Mesothelial cell of epicardium (in vitro differentiated cells): ENCODE measurements at places on chromosomes 13 and 19.

DNA sequence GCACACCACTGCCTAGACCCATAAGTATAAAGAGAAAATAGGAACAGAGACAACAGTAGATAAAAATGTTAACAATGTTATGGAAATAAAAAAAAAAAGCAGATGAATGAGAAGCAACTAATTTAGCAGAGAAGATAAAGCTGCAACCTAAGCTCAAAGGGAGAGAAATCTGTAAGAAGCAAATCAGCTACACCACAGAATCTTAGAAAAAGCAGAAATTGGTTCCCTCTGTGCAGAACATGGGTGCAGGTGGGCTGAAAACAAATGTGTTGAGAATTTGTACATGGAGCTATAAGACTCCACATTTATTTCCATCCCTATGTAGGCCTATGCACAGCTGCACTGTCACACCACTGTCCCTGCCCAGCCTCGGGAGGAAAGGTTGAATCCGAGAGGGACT, 44.8 kb upstream of the KATNAL1 start:
- no peak for DNase-seq
- no peak overlapping the region for H3K27ac ChIP-seq

- H3K36me3 ChIP-seq, result peaks cover 2% of the 10 kb centered on the region
- DNase-seq, result no peak
- peaks cover 12% of the 10 kb centered on the region for H3K4me1 ChIP-seq
- no peak overlapping the region for H3K4me3 ChIP-seq
- no peaks in the 10 kb centered on the region for H3K27me3 ChIP-seq
Observed at GRCh38 chr13:40550130-40550529, 116.3 kb downstream of the FOXO1 start.

DNA sequence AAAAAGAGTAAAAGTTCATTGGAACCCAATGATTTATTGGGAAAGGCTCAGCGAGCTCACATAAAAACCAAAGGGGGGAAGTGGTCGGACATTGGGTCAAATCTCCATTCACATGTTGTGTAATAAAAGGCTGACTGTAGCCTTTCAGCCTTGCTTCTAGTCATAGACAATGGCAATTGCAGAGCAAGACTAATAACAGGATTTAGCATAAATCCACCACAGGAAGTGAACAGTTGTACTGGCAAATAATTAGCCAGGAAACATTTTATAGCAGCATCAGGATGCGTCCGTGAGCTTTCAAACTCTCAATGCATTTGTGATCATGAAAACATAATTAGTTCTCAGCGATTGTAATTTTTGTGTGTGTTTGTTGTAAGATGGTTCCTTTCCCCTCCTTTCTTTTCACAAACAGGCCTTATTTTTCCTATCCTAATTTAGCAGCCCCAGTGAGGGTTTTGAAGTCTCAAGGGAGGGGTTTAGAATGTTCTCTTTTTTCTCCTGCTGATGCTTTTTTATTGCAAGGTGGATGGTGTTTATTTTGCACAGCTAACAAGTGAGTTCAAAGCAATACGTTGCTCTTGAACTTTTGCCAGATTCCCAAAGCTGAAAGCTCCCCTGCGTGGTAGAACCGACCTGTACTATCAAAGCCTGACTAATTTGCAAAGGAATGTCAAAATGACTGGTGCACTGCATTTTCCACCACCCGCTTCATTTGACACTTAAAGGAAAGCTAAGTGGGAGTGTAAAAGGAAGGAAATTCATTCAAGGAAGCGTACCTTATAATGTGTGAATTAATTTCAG, 105.6 kb downstream of the SPRY2 start:
- peaks cover 2% of the 10 kb centered on the region for H3K36me3 ChIP-seq
- no peak for DNase-seq
- peaks cover 25% of the 10 kb centered on the region for H3K4me1 ChIP-seq

- no peak overlapping the region for H3K27ac ChIP-seq
- H3K4me3 ChIP-seq, result no peak overlapping the region
- no peaks in the 10 kb centered on the region for H3K36me3 ChIP-seq
- H3K27me3 ChIP-seq, result no peaks in the 10 kb centered on the region
- no peak for DNase-seq
- no peaks in the 10 kb centered on the region for H3K4me1 ChIP-seq
Observed at GRCh38 chr13:86155756-86156155, 356.5 kb upstream of the SLITRK6 start.

DNA sequence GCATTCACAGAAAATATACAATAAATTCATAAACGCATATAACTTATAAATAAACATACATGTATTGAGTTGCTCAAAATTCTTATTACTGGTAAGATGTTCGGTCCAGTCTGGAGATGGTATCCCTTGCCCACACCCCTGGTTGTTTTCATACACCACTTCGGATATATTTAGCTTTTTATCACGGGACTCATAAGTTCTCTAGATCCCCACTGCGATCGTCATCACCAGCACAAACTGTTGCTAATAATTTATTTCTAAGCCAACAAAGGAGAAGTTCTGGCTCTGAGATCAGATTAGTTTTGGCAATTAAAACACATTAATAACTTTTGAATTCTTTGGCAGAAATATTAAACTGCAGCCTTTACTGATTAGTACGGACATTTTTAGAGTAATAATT, 23.0 kb upstream of the SGCG start:
- H3K4me3 ChIP-seq, result no peak overlapping the region
- H3K36me3 ChIP-seq, result no peaks in the 10 kb centered on the region
- H3K27me3 ChIP-seq, result no peaks in the 10 kb centered on the region

DNA sequence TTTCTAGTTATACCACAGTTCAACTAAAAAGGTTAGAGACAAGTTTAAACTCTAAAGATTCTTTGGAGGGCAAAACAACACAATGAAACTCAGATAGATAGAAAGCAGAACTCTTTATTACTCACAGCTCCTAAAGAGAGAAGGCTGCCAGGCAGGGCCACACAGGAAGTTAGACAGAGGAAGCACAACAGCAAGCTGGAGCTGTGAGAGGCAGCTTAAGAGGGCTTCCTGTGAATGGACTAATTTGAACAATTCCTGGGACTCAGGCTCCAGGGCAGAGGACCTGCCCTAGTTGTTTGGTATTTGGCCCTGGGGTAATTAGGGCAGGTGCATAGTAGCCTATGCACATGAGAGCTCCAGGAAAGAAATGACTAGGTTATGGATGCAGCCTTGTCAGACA, 803.6 kb downstream of the DIAPH3 start:
- no peak overlapping the region for H3K27ac ChIP-seq
- peaks cover 31% of the 10 kb centered on the region for H3K4me1 ChIP-seq
- no peak for DNase-seq
- H3K36me3 ChIP-seq, result no peaks in the 10 kb centered on the region
- H3K27me3 ChIP-seq, result no peaks in the 10 kb centered on the region

DNA sequence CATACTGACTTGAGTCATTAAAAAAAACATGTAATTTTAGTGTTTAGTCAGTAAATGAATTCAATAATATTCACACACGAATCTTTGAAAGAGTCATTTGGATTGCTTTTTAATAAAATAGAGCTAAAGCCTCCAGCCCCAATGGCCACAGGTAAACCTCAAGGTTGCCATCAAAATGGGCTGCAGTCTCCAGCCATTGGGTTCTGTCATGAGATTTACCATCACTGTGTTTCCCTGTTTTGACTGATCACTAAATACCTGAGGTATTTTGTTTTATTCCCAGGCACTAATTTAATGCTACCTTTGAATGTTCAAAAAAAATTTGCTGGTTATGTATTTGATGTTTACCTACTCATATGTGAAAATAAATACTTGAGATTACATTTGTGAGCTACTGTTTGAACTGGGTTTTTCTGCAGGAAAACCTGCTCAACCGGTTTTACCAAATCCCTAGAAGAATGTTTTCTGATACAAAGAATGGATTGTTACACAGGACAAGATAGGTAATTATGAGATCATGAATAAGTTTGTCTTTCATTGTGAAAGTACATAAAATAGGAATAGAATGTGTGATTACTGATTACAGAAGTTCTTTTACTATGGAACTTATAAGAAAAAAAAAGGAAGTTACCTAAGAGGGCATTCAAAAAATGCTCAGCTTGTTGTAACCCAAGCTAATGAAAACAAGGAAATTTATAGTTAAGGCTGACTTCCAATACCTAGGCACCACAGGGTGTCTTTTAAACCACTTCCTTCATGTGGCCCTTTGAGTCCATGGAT, 391.3 kb downstream of the EFNB2 start:
- peak overlapping the region; percentile 80 for H3K27ac ChIP-seq
- no peaks in the 10 kb centered on the region for H3K27me3 ChIP-seq
- no peaks in the 10 kb centered on the region for H3K36me3 ChIP-seq
- DNase-seq, result no peak
- no peak overlapping the region for H3K4me3 ChIP-seq

GRCh38 chr13:99975626-99976025, 4.1 kb upstream of the ZIC5 start:
- no peak for DNase-seq
- H3K27me3 ChIP-seq, result peaks cover 90% of the 10 kb centered on the region
- H3K27ac ChIP-seq, result no peak overlapping the region
- no peaks in the 10 kb centered on the region for H3K4me1 ChIP-seq
- H3K36me3 ChIP-seq, result no peaks in the 10 kb centered on the region

DNA sequence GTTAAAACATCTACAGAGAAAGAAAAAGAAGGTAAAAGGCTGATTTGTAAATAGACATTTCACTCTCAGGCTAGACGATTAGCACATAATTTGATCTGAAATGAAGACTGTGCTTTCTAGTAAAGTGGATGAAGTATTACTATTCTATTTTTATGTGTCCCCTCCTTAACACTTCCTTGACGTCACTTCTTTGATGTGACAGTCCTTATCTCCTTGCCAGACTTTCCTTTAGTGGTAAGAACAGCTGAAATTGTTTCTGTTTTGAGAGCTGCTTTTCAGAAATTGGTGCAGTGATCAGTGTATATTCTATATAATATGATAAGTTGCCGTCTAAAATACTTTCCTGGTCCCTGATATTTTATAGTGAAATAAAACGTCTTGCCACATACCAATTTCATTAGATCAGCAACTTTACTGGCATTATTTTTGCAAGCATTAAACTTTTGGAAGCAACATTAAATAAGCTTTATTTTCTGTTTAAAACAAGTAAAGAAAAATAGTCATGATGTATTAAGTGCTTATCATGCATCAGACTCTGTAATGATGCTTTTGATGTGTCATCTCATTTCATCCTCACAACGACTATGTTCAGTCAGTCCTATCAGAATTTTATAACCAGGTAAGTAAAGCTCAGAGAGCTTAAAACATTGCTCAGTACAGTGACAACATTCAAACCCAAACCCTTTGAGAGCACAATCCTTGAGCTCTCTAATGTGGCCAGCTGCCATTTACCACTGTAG, 210.3 kb upstream of the PCDH9 start:
- H3K27ac ChIP-seq, result no peak overlapping the region
- peaks cover 30% of the 10 kb centered on the region for H3K4me1 ChIP-seq
- no peak for DNase-seq
- no peak overlapping the region for H3K4me3 ChIP-seq

- H3K4me1 ChIP-seq, result peaks cover 3% of the 10 kb centered on the region
- H3K27me3 ChIP-seq, result no peaks in the 10 kb centered on the region
- H3K27ac ChIP-seq, result no peak overlapping the region
- H3K36me3 ChIP-seq, result no peaks in the 10 kb centered on the region
- DNase-seq, result no peak
Observed at GRCh38 chr13:27177852-27178251, 6.2 kb upstream of the USP12 start.

DNA sequence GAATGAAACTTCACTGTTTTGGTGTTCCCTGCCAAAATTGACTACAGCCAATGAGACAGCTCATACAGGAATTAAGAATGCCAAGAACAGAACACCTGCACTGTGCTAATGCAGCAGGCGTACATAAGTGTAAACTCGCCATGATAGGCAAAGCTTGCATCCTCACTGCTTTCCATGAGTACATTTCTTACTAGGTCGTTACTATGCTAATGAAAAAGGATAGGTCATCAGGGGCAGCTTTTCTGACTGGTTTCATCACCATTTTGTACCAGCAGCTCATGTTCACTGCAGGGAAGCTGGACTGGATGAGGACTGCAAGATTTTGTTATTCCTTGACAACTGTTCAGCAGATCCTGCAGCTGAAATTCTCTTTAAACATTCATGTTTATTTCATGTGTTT, 1383.8 kb downstream of the EFNB2 start:
- H3K4me1 ChIP-seq, result no peaks in the 10 kb centered on the region
- DNase-seq, result no peak
- no peak overlapping the region for H3K4me3 ChIP-seq
- no peaks in the 10 kb centered on the region for H3K27me3 ChIP-seq

DNA sequence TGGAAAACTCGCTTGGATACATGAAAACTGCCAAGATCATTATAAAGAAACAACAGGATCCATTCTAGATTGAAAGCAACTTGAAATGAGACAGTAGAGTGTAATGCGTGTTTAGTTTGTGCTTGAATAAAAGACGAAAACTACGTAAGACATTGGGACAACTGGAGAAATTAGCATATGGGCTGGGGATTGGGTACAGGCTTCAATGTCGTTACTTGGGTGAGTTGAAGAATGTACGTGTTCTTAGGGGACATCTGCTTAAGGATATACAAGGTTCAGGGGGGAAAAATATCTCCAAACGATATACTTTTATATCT, 471 bp upstream of the ERVK3-1 start:
- H3K27ac ChIP-seq, result peak overlapping the region; percentile 98
- H3K36me3 ChIP-seq, result peaks cover 38% of the 10 kb centered on the region
- peak overlapping the region; percentile 99 for H3K4me3 ChIP-seq
- H3K27me3 ChIP-seq, result no peaks in the 10 kb centered on the region
- no peak for DNase-seq

DNA sequence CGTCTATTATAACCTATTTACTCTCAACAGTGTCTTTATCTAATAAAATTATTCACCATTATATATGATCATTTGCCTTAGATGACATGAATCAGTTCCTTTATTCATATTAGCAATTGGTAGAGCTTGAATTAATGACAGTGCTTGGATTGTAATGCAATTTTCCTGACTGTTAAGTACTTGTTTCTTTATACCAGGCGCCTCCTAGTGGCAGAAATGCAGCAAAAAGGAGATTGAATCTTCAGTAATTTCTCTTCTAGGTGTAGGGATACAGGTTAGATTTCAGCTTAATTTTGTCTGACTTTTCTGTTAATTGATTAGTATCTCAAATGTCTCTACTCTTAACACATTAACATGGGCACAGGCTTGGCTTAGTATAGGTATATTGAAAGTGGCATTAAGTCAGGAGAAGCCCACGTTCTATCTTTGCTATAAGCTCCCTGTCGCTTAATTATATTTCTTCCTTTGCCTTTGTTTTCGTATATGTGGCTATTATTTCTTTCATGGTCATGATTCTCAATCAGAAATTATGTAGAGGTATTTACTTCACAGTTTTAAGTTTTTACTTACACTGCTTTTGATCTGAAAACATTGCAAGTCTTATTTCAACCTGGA, 9.1 kb upstream of the LHFPL6 start:
- H3K4me3 ChIP-seq, result no peak overlapping the region
- peaks cover 13% of the 10 kb centered on the region for H3K27me3 ChIP-seq
- no peaks in the 10 kb centered on the region for H3K4me1 ChIP-seq
- DNase-seq, result peak; percentile 46
- H3K36me3 ChIP-seq, result no peaks in the 10 kb centered on the region

GRCh38 chr19:8005534-8006256, at the start of gene ELAVL1:
ELAVL1 (minus strand) TSS chr19:8005641; CDS start chr19:7991815, 13,826 bp downstream.
- no peaks in the 10 kb centered on the region for H3K27me3 ChIP-seq
- peak; percentile 95 for DNase-seq
- peak within 1 kb of the TSS; percentile 99 for H3K27ac ChIP-seq
- peaks cover 32% of the 10 kb centered on the region for H3K4me1 ChIP-seq
- no peaks in the 10 kb centered on the region for H3K36me3 ChIP-seq
- H3K4me3 ChIP-seq, result peak within 1 kb of the TSS; percentile 99

GRCh38 chr13:39313721-39314120, 275.5 kb downstream of the NHLRC3 start:
- no peak overlapping the region for H3K4me3 ChIP-seq
- DNase-seq, result no peak
- peaks cover 5% of the 10 kb centered on the region for H3K4me1 ChIP-seq
- peaks cover 5% of the 10 kb centered on the region for H3K27me3 ChIP-seq
- no peaks in the 10 kb centered on the region for H3K36me3 ChIP-seq
